ENCODE measurements at places on chromosomes 1 and 21.

DNA sequence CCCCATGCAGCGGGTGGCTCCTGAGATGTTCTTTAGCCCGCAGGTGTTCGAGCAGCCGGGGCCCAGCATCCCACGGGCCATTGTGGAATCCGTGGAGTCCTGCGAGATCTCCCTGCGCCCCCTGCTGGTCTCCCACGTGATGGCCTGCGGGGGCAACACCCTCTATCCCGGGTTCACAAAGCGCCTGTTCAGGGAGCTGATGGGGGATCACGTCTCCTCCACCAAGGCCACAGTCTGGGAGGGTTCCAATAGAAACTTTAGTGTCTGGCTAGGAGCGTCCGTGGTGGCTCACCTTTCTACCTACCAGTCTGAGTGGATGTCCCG, 71.0 kb downstream of the ACTL8 start:
- no peak for DNase-seq

- DNase-seq, result no peak
Observed at GRCh38 chr1:236148470-236148845, 6.1 kb downstream of the GPR137B start.

- DNase-seq, result no peak
Observed at GRCh38 chr1:164836614-164837018, 277.6 kb downstream of the PBX1 start.

DNA sequence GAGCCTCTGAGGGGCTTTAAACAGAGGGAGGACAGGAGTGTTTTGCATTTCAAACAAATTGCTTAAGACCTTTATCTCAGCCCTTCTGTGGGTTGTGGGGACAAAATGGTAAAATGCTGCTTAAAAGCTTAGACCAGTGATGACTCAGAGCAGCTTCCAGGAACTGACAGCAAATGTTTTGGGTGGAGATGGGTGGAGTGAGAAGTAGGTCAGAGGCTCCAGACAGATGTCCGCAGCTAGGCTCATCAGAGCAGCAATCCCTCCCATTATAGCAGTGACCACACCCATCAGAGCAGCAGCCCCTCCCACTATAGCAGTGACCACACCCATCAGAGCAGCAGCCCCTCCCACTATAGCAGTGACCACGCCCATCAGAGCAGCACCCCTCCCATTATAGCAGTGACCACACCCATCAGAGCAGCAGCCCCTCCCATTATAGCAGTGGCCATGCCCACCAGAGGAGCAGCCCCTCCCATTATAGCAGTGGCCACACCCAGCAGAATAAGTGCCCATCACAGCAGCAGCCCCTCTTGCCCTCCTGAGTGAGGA, 532.2 kb downstream of the MATN1 start:
- DNase-seq, result no peak

GRCh38 chr1:205298191-205298994, 23.2 kb downstream of the NUAK2 start:
- DNase-seq, result no peak

GRCh38 chr21:42314616-42315295, 453 bp downstream of the TFF3 start:
- no peak for DNase-seq

DNA sequence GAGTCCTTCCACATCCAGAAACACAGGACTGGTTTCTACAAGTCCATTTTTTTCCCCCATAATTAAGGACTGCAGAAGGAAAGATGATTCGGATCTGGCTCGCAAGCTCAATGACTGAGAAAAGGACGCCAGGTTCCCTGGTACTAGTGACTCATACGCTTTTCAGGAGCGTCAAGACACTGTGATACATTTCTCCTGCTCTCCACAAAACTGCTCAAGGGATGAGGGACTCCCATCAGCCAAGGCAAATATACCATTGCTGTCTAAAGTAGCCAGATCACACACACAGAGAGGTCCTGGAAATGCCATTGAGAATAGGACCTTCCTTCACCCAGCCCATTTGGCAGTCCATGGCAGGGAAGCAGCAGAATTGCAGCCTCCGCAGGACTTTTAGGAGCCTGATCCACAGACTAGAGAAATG, 253.6 kb upstream of the IRF2BP2 start:
- DNase-seq, result no peak

- no peak for DNase-seq
Observed at GRCh38 chr1:184811439-184812111, 56.9 kb upstream of the EDEM3 start.

DNA sequence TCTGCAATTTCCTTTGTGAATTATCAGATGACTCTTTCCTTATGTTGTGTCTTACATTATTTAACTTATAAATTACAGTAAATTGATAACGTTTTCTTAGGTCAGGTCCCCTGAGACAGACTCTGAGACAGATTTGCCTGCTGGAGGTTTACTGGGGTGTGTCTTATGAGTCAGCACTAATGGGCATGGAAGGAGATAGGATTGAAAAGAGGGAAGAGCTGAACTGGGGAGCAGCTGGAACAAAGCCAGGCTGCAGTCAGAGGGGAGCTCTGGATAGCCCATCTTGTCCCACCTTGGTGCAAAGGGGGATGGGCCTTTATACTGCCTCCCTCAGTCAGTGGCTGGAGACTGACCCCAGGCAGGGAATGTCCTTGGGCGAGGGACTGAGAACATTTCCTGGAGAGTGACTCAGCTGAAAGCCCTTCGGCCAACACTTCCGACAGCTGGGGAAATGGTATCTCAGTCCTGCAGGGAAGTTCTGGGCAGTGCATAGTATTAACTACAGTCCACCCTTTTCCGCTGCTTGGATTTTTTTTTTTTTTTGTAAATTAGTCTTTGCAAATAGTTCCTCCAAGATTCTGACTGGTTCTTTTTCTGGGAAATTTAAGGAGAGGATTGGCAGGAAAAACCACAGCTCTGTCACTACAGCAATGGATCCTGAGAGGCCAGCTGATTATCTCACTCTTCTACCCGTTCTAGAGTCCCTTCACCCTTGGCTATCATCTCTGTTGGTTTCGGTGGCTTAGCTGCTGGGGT, 39.1 kb upstream of the CDC42BPA start:
- DNase-seq, result no peak

GRCh38 chr1:30754684-30755171, 2.8 kb downstream of the LAPTM5 start:
- no peak for DNase-seq
